ENCODE measurements at places on chromosomes 5 and 9.

- DNase-seq, result no peak
Observed at GRCh38 chr5:82849885-82850284, 227.3 kb downstream of the TMEM167A start.

GRCh38 chr9:86637515-86637914, 283.3 kb upstream of the TUT7 start:
- no peak for DNase-seq

DNA sequence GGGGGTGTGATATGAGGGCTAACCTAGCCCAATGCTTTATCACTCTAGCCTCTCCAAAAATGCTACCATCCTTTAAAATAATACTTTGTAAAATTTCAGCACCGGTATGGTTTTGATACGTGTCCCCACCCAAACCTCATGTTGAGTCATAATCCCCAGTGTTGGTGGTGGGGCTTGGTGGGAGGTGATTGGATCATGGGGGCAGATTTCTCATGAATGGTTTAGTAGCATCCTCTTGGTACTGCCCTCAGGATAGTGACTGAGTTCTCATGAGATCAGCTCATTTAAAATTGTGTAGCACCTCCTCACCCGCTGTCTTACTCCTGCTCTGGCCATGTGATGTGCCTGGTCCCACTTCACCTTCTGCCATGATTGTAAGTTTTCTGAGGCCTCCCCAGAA, 35.0 kb upstream of the ANKH start:
- no peak for DNase-seq

GRCh38 chr9:77392328-77392727, 215.0 kb downstream of the VPS13A start:
- DNase-seq, result no peak

GRCh38 chr9:134395737-134396257, 69.5 kb downstream of the RXRA start:
- DNase-seq, result no peak

GRCh38 chr5:147427521-147428401, 82.1 kb downstream of the DPYSL3 start:
- DNase-seq, result no peak

DNA sequence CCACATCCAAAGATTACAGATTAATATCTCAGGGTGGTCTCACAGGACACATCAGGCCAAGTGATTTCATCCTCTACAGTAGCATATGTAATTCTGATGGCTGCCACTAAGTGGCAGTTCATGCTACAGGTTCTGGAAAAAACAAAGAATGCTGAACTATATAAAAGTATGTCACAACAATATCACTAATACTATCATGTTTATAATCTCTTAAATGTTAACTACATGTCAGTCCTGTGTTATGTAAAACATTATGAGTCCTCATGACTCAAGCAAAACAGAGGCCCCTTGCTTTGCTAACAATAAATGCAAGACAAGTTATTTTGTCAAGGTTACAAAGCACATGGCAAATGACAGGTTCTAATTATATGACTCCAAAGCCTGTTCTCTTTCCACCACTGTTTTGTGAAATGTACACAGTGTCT, 233.2 kb downstream of the FBXL17 start:
- DNase-seq, result no peak

- no peak for DNase-seq
Observed at GRCh38 chr5:59065554-59065953, 482.7 kb downstream of the RAB3C start.

GRCh38 chr5:151682751-151683331, 3.9 kb downstream of the SPARC start:
- DNase-seq, result no peak

- DNase-seq, result no peak
Observed at GRCh38 chr5:95519681-95520080, 35.1 kb downstream of the SKIC3 start.

- no peak for DNase-seq
Observed at GRCh38 chr9:108180541-108180940, 675.2 kb downstream of the ACTL7B start.

DNA sequence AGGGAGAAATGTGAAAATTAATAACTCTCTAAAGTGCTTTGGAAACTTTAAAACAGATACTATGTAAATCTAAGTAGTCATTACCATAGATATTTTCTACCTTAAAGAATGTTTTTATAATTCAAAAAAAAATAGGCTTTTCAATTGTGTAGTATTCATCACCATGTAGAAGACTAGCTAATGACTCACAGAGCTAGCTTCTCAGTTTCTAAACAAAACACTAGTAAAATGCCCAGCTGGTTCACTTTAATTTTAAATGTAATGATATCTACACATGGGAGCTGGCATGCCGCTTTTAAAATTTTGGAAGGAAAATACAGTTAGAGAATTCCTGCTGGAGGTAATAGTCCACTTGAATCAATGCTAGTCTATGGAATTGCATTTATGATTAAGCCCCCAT, 509.8 kb downstream of the CSNK1G3 start:
- DNase-seq, result no peak

DNA sequence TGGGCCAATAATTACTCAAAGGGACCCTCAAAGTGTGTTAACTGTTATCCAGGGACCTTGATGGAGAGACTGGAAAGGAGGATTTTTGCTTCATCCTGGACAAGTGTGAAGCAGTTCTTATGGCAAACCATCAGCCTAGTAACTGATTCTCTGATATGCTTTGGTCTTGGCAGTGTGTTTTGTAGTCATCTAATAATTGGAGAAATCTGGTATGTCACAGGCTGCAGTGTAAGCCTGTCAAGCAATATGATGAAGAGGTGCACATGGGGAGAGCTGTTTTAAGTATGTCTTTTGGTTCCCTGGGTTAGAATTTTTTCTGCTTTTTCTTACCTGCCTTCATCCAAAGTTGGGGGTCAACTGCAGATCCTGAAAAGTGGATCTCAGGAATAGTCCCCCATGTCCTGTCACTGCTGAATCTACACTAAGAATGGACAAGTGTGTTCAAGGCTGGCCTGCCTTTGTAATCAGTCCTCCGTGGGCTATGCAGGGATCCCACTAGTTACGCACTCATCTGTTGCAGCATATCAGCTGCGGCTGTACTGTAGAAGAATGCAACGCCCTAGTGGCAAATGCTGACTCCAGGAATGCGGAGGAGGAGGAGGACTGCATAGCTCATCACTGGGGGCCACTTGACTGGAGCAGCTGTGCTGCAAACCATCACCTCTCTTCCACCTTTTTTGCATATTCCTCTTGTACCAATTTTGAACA, 1.9 kb downstream of the SPTAN1 start:
- DNase-seq, result no peak

DNA sequence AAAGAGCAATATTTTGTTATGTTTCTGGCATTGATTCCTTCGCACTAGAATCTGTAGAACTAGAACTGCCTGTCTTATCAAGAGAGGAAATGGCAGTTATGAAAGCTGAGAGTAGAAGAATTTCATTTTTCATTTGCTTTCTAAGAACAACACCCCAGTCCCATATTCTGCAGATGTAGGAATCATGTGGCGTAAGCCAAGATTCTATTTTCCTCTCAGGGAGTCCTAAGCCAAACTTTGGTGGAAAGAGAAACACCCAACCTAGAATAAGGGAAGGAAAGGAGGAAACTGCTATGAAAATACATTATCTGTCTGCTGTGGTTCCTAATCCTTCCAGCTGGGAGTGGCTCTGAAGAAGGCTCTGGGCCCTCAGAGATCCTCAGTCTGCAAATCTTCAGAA, 1176.9 kb upstream of the C9orf72 start:
- no peak for DNase-seq

DNA sequence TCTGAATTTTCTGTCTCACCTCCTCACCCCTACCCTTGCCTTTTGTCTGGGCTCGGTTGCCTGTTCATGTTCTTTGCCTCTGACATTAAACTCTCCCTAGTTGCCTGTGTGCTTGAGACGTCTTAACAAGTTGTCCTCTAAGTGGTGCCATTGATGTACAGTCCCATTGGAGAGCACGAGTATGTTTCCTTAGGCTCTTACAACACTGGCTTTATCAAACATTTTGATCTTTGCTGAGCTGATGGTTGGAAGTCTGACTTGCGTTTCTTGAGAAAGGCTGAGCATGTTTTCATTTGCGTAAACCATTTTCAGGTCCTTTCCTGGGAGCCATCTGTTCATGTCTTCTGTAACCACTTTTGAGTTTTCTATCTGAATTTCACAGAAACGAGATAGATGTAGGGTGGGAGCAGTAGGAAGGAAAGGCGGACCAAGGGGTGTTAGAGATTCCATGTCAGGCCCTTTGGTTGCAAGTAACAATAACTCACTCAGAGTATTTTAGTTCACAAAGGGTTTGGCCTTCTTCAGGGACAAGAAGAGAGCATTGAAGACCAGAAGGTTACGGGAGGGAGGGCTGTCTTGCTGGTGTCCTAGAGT, 35.4 kb downstream of the OTULIN start:
- DNase-seq, result no peak

- DNase-seq, result no peak
Observed at GRCh38 chr9:36876056-36876455, 158.0 kb downstream of the PAX5 start.

GRCh38 chr9:38202336-38202938, 133.4 kb upstream of the SHB start:
- no peak for DNase-seq

DNA sequence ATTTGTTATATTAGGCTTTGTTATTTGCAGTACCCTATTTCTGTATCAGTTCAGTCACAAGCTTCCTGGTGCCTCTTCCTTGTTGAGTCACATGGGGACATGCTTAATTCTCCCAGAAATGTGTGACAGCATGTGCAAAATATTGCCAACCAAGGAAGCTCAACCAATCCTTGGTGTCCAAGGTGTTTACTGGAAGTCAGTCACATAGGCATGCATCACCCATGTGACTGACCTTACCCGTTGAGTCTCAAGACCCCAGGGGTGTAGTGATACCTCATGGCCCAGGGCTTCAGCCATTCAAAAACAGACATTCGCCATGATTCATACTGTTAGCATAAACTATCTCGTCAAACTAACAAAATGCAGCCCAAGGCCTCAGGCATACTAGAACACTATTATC, 9.3 kb upstream of the ANKDD1B start:
- no peak for DNase-seq

DNA sequence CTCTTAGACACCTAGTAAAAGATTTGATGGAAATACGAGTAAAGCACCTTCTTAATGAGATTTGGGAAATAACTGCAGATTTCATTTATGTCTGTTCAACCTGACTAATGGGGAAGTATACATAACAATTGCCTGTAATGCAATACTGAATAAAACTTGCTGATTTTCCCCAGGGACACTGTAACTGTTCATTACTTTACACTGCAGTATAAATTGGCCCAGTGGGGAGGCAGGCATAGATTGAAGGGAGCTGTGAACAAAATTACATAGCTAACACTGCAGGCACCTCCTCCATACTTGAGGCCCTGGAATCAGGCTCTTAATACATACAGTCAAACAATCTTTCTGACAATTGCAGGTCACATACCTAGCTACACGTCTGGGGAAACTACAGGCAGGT, 216.2 kb downstream of the PTPRD start:
- DNase-seq, result no peak

DNA sequence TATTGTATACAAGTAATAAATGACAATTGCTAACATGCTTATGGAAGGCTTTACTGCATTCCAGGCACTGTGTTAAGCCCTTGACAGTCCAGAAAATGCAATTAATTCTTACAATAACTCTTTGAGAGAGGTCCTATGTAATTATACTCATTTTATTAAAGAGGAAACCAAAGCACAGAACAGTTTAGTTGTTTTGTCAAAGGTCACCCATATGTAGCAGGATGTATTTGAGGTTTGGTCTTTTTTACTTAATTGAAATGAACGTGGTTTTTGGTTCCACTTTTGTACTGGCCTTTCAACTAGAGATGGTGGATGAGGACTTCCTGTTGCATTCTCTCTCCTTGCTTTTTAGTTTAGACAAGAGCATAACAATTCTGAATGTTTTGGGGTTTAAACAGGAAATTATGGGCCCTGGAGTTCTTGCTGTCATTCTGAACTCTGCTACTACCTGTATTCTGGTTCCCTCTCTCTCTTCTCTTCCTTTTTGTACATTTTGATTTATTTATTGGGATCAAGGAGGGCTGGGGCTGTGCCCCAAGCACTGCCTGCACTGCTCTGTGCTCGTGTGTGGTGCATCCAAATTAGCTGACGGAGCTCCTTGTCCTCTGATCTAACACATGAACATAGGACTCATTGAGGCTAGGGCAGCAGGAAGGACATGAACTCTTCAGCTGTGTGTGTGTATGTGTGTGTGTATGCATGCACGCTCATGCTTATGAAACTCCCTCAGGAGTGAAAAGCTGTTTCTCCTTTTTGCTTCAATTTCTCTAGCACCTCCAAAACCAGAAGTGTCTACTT, 47.4 kb downstream of the SLC28A3 start:
- DNase-seq, result no peak

DNA sequence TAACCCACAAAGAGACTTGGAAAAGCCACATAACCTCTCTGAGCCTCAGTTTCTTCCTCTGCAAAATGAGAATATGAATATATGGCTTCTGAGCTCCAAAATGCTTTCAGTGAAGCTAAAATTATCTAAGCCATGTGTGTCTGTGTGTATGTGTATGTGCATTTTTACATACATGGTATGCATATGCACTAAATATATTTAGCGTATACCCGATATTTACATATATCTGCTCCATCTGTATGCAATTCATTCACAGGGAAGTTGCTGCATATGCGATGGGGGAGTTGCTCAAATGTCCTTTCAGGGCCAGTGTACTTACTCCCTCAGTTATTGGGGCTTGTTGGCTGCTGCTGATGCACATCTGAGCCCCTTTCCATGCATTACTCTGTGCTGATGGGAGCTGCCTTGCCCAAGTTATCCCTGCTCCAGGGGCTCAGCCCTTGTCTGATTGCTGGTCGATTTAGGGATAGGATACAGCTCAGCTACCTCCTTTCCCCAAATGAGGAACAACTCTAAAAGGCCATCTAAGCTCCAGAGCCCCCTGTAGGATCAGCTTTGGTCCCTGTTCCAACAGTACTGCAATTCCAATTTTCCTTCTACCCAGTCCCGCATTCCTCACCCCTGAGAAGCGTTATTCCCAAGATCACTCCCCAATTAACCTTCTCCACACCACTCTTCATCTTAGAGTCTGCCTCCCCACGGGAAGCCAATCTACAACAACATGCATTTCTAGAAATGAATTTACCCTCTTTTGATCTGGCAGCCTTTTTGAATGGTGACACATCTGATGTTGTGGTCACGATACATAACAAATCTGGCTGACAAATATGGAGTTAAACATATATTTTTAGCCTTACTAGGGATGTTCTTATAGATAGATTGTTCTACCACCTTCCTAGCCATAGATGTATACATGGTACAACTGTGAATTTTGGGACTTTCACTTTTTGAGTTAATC, 15.9 kb downstream of the RHOBTB3 start:
- no peak for DNase-seq

- no peak for DNase-seq
Observed at GRCh38 chr5:107515521-107516080, 155.1 kb downstream of the EFNA5 start.

GRCh38 chr9:15889555-15889954, 336.7 kb downstream of the CCDC171 start:
- DNase-seq, result no peak

- DNase-seq, result no peak
Observed at GRCh38 chr9:128729302-128729701, 5.4 kb upstream of the ZDHHC12 start.
